ENCODE measurements at places on chromosomes 6 and 20.
A peak's percentile ranks its signal among the peaks of the same experiment; 100 is the strongest.

DNA sequence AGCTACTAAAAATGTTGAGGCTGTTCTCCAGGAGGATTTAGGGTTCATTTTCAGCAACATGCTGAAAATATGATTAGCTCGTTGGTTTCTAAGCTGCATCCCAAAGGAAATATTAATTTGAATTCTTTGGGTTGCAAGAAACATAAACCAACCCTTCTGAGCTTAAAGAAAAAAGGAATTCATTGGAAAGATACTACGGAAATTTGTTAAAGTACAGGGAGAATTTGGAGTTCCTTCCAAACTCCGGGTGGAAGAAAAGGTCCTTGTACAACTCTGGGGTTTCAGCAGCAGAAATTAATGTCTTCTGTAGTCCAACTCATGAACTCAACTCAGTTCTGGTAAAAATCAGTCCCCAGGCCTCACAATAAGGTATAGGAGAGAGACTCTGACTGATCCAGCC lies 712.9 kb downstream of the UTRN start:
- H3K27ac ChIP-seq, result no peak overlapping the region
- no peak for DNase-seq
- no peaks in the 10 kb centered on the region for H3K27me3 ChIP-seq
- no peak overlapping the region for H3K4me3 ChIP-seq

DNA sequence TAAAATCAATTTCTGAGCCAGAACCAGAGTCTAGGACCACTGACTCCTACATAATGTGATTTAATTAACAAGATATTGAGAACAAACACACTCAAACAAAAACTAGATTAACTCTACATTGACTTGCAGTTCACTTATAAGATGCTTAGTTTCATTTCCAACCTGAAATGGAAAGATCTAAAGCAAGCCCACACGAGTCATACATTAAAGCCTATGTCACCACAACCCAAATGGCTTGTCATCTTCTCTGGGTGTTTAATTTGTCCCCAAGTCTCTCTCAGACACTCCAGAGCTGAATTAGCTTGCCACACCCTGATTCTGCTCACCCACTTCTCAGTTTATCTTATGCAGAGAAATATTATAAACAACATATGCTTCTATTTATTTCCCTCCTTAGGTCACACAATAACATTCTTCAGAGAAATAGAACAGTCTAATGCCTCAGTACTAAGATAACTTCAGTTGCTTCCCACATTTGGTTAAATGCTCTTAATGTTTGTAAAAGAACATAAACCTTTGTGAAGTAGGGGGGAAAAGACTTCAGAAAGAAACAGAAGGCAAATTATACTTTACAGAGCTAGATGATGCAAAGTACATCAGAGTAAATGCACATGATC lies 8.8 kb upstream of the FBXO30 start:
- no peaks in the 10 kb centered on the region for H3K36me3 ChIP-seq
- no peak overlapping the region for H3K4me3 ChIP-seq
- no peaks in the 10 kb centered on the region for H3K4me1 ChIP-seq
- no peaks in the 10 kb centered on the region for H3K27me3 ChIP-seq

DNA sequence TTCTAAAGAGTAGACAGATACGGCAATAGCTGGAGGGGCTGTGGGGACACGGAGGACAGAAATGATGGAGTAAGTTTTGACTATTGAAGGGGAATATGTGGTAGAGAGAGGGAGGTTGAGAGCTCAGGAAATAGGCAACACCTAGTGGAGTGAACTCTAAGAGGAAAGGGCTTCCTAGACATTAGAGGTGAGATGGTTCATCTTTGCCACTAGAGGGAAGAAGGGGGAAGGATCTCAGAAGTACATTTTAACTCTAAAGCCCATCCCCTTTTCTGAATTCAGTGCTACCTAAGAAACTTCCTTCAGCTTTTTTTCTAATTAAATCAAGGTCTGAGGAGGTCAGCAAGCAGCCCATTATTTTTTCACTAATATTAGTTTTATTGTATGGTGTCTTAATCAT lies 689.4 kb upstream of the MAP3K7 start:
- H3K36me3 ChIP-seq, result no peaks in the 10 kb centered on the region
- H3K4me1 ChIP-seq, result no peaks in the 10 kb centered on the region
- H3K27me3 ChIP-seq, result no peaks in the 10 kb centered on the region
- H3K27ac ChIP-seq, result no peak overlapping the region
- no peak for DNase-seq

- H3K4me1 ChIP-seq, result peaks cover 34% of the 10 kb centered on the region
- H3K27ac ChIP-seq, result no peak overlapping the region
- H3K4me3 ChIP-seq, result no peak overlapping the region
- no peak for DNase-seq
Observed at GRCh38 chr20:20020908-20021307, 3.7 kb downstream of the NAA20 start.

DNA sequence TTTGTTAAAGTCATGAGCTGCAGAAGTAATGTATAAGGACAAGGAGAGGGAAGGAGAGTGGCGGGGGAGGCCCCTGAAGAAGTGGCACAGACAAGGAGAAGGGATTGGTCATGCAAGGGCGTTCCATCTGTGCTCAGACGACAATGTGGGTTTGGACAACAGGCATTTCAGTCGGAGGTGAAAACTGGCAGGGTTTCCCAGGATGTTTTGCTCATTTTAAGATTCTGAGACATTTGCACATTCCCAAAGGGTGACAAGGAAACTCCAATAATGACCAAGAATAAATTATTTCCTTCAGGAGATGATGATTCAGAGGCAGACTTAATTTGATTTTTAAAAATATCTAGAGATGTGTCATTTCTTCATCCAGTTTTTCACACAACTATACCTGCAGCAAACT lies 181.8 kb downstream of the HIVEP2 start:
- no peak overlapping the region for H3K4me3 ChIP-seq
- H3K27me3 ChIP-seq, result no peaks in the 10 kb centered on the region
- DNase-seq, result no peak
- no peaks in the 10 kb centered on the region for H3K4me1 ChIP-seq
- H3K27ac ChIP-seq, result no peak overlapping the region
- peaks cover 24% of the 10 kb centered on the region for H3K36me3 ChIP-seq

GRCh38 chr6:43124481-43124880 lies 46.6 kb upstream of the SRF start:
- no peak overlapping the region for H3K4me3 ChIP-seq
- H3K27me3 ChIP-seq, result no peaks in the 10 kb centered on the region
- no peak for DNase-seq
- no peaks in the 10 kb centered on the region for H3K4me1 ChIP-seq
- H3K27ac ChIP-seq, result no peak overlapping the region

DNA sequence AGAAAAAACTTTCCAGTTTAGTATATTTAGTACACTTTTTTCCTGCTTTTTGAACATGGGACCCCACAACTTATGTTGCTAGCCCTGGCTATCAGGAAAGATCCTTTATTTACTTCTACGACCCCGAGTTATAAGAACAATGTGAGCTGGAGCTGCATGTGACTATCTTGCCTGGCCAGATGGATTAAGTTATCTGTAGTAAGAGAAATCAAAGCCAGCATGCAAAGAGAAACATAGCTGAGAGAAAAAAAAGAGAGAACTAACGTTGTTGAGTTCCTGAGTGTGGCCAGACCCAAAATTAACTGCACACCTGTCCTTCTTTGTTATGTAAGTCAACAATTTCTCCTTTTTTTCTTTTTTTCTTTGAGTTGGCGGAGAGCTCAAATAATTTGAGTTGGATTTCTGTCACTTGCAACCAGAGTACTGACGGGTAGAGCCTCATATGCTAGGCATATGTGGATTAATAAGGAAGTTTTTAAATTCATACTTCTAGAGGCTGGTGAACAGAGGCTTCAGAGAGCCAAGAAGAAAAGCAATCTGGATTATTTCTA lies 219.5 kb downstream of the HACE1 start:
- H3K27me3 ChIP-seq, result no peaks in the 10 kb centered on the region
- peaks cover 30% of the 10 kb centered on the region for H3K4me1 ChIP-seq
- H3K27ac ChIP-seq, result no peak overlapping the region
- DNase-seq, result no peak
- H3K36me3 ChIP-seq, result no peaks in the 10 kb centered on the region
- H3K4me3 ChIP-seq, result no peak overlapping the region

DNA sequence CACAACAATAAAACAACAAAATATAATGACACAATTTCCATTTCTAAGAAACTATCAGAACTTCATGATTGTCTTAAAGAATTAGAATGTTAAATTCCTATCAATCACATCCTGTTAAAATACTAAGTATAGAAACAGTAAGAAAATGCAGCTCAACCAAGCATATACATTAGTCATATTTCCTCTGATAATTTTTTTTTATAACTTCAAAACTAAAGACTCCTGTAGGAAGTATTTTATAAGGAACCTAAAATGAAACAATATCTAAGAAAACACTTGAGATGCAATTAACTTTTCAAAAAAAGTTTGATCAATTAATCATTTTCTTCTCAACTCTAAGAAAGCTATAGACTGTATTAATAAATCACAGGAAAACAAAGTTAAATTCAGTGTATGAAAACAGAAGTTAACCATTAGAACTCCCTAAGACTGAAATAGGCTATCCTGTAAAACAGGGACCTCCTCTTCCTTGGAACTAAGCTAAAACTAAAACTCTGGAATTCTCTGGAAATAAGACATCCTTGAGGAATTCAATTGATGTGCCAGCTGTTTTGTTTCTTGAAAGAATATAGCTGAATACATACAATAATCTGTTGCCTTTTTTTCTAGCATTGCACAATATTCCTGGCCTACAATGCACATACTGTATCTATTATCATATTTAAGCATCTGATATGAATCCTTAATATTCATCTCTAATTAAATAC lies 19.8 kb downstream of the FKBP5 start:
- H3K4me3 ChIP-seq, result peak overlapping the region; percentile 59
- no peak overlapping the region for H3K27ac ChIP-seq
- H3K4me1 ChIP-seq, result peaks cover 29% of the 10 kb centered on the region
- no peak for DNase-seq

- no peak overlapping the region for H3K27ac ChIP-seq
- DNase-seq, result peak; percentile 91
- no peaks in the 10 kb centered on the region for H3K36me3 ChIP-seq
- no peak overlapping the region for H3K4me3 ChIP-seq
- H3K4me1 ChIP-seq, result peaks cover 9% of the 10 kb centered on the region
Observed at GRCh38 chr6:45049188-45049843, 278.8 kb upstream of the RUNX2 start.

DNA sequence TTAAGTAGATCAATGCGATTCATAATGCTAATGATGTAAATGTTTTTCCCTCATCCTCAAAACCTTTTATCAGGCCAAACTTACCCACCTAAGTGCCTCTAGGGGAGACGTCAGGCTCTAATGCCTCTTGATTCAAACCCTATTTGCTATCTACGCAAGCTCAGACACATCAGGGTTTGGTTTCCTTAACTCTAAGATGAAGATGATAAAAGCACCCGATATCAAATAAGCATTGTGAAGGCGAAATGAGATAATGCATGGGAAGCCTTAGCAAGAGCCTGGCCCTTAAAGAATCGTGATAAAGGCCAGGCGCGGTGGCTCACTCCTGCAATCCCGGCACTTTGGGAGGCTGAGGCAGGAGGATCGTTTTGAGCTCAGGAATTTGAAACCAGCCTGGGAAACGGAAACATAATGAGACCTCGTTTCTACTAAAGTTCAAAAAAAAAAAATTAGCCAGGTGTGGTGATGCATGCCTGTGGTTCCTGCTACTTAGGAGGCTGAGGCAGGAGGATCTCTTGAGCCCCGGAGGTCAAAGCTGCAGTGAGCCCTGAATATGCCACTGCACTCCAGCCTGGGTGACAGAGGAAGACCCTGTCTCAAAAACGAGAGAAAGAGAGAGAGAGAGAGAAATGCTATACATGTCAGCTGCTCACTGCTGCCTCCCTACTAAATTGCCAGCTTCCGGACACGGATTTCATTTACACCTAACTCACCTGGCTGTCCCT lies 13.5 kb downstream of the CNKSR3 start:
- no peak overlapping the region for H3K4me3 ChIP-seq
- H3K27ac ChIP-seq, result no peak overlapping the region
- no peaks in the 10 kb centered on the region for H3K4me1 ChIP-seq
- no peaks in the 10 kb centered on the region for H3K36me3 ChIP-seq
- H3K27me3 ChIP-seq, result no peaks in the 10 kb centered on the region
- DNase-seq, result no peak

GRCh38 chr6:119791736-119792135 lies 442.2 kb upstream of the MAN1A1 start:
- no peaks in the 10 kb centered on the region for H3K36me3 ChIP-seq
- no peak overlapping the region for H3K27ac ChIP-seq
- no peaks in the 10 kb centered on the region for H3K4me1 ChIP-seq

Data from CD14-positive monocyte (primary cell).